Muscle of arm (tissue), 14 donors: ENCODE measurements at places on chromosomes 5 and 9. TPM values are rescaled to one million over a fixed set of nuclear protein-coding genes. Genes with fewer than 3 reads are reported as not detected.
A peak's percentile ranks its signal among the peaks of the same experiment; 100 is the strongest.

DNA sequence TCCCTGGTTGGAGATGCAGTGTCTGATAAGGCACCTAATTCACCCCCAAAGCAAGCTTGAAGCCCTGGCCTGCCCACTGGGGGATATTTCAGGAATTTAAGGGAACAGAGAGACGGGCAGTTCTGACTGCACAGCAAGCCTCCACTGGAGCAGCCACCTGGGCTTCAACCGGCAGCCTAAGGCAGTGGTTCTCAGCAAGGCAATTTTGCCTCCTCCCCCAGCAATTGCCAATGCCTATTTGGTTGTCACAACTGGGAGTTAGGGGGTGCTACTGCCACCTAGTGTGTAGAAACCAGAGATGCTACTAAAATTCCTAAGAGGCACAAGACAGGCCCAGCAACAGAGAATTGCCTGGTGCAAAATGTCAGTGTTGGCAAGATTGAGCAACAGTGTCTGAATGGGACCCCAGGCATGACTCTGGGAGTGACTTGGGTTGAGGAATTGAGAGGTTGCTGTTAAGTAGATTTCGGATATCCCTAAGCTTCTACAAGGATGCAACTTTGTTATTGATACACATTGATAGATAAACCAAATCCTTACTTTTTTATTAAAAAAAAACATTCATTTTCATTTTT lies 58.7 kb upstream of the CTSL start:
- no peak for DNase-seq

DNA sequence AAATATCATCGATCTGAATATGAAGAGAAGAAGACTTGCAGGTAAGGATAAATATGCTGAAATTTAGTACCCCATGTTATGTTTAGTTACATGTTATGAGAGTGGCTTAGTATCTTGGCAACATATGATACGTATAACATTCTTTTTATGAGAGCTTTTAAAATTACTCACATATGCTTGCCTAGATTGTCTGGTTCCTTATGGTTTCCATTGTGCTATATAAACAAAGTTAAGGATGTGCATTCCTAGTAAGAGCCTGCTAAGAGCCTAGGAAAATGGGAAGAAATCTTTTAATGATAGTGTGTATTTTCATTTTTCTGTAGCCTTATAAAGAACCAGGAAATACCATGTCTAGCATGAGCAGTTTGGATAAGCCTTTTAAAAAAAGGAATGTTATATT lies 112.0 kb upstream of the KCNN2 start:
- DNase-seq = no peak

DNA sequence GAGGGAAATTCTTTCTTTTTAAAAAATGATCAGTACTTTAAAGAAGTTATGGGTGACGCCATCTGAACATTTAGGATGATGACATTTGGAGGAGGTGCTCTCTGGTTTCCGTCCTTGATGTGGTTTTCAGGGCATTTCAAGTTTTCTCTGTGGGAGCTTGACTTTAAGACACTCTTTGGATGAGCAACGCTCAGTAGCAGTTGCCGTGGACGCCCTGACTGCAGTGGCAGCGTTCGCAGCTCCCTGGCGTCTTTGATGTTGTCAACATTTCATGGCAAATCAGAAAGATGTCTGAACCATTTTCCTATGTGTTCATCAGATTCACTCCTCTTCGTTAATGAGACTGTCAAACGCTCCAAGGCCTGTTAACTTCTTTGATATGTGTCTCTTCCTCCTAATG lies 86.1 kb downstream of the ZNF354C start:
- no peak for DNase-seq

GRCh38 chr5:93252165-93252564 lies 328.9 kb downstream of the NR2F1-AS1 start:
- DNase-seq = no peak

ALDH7A1 gene
- 60.4 TPM for polyA plus RNA-seq

- no peak for DNase-seq
Observed at GRCh38 chr5:76615759-76616158, 7.4 kb downstream of the F2RL2 start.

F2RL1 gene
- polyA plus RNA-seq = 5.9 TPM

PCDHB10 gene
- polyA plus RNA-seq = 4.9 TPM

- DNase-seq = peak; percentile 72
Observed at GRCh38 chr9:110767559-110768063, 99.0 kb downstream of the MUSK start.

DNA sequence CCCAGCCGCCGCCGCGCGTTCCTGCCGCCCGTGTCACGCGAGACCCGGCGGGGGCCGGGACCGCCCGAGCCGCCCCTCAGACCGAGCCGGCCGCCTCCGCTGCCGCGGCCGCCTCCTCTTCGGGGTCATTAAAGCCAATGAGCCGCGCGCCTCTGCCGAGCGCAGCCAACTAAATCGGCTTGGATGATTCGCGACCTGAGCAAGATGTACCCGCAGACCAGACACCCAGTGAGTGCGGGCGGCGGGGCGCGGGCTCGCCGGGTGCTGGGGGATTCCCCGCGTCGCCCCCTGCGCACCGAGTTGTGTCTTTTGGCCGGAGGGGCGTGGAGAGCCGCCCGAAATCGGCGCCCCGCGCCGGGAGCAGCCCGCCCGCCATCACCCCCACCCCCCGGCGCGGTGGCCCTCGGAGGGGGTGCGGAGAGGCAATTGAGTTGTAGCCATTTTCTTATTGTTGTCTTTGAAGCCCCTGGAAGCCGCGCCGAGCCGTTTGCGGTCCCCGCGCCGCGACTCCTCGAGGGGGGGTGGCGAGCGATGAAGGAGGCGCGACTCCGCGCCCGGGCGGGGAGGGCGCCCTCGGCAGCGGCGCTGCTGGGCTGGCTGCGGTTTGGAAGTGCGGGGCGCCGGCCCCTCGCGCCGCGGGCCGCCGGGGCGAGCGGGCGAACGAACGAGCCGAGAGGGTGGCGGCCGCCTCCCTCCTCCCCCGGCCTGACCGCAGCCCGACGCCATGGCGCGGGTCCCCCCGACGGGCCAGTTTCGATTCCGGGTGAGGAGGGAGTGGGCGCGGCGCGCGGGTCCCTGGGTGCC lies 1.0 kb downstream of the TLE4 start:
- no peak for DNase-seq

GRCh38 chr5:9376363-9377117 lies 169.3 kb downstream of the SEMA5A start:
- no peak for DNase-seq

WDR36 gene
- polyA plus RNA-seq = 20.2 TPM

- no peak for DNase-seq
Observed at GRCh38 chr9:21750021-21750735, 52.3 kb upstream of the MTAP start.

- DNase-seq = no peak
Observed at GRCh38 chr5:125331987-125332598, 585.7 kb upstream of the ZNF608 start.

DNA sequence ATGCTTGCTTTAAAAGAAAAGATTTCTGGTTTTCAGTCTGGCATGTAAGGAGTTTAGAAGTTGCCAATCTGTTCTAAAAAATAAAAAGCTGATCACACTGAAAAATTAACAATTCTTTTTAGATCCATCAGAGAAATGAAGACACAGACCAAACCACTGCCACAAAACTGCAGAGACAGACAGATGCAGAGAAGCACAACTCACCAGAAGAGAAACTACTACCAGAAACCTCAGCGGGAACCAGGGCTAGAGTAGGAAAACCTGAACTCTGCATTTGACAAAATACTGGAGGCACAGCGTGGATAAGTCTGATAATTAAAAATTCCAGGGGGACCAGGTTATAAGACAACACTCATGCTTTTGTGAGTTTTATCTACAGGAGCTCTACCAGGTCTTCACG lies 28.8 kb downstream of the FBXL17 start:
- no peak for DNase-seq

- no peak for DNase-seq
Observed at GRCh38 chr9:116208417-116209232, 55.0 kb downstream of the PAPPA start.

GRCh38 chr5:34978681-34979080 lies 49.3 kb downstream of the DNAJC21 start:
- DNase-seq = no peak

PCDHGA4 gene
- polyA plus RNA-seq = not detected

DMXL1 gene
- polyA plus RNA-seq = 50.0 TPM

- DNase-seq = no peak
Observed at GRCh38 chr9:127931092-127931881, 710 bp upstream of the PIP5KL1 start.

DNA sequence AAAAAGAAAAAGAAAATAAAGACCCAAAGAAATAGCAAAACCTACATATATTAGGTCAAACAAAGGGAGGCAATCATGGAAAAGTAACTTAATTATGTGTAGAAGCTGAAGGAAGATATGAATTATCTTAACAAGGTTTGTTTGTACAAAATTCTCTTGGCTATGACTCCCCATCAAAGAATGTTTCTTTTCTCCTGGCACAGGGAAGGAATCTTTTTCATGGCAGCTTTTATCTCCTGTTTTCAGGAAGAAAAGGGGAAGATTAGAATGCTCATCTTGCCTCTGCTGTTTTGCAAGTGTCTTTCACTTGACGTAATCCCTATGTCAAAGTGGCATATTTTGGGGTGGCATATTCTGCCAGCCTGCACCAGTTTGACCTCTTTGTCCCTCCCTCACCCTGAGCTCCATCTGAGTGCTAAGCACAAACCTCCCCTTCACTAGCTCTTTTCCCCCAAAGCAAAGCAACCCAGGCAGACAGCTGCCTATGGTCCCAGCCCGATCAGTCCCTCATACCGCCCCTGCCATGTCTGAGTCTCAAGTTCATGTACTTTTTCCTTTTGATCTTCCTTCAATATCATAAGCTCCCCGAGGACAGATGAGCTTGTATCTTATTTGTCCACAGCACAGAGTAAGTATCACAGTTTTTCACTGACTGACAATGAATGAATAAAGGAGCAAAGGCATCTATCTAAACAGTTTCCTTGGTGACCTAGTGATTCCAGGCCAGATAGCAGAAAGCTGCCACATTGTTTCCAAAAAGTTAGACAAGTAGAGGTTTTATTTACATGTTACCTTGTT lies 242.8 kb upstream of the ANKRD55 start:
- no peak for DNase-seq

- no peak for DNase-seq
Observed at GRCh38 chr5:123997064-123997461, 485.1 kb downstream of the CSNK1G3 start.

CNOT6 gene
- polyA plus RNA-seq = 26.3 TPM

DNA sequence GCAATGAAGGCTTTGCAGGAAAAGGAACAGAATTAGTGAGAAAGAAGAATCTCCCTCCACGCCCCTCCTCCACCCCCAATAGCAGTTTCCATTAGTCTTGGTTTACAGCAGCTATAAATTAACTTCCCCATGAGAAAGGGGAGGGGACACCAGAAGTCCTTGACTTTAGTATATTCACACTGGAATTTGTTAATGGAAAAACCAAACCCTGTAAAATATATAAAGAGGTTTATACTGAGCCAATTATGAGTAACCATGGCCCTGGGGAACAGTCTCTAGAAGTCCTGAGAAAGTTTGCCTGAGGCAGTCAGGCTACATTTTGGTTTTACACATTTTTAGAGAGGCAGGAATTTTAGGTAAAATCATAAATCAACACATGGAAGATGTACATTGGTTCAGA lies 88.5 kb downstream of the ALDH1A1 start:
- no peak for DNase-seq

- no peak for DNase-seq
Observed at GRCh38 chr5:176650354-176650884, 3.1 kb downstream of the TSPAN17 start.

DNA sequence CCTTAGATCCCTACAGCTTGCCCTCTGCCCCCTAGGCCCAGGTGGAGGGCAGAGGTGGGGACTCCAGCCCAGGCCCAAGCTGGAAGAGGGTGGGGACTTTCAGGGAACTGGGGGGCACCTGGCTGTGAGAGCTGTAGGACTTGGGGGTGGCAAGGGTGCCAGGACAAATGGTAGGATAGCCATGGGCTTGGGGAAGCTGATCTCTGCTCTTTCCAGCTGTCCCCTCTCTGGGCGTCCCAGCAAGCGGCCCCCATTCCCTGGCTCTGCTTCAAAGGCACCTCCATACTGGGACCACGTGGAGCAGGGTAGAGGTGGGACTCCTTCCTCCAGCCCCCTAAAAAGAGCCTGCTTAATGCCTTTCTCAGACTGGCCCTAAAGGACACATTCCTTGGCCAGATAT lies 385 bp downstream of the LTC4S start:
- DNase-seq = no peak

DNA sequence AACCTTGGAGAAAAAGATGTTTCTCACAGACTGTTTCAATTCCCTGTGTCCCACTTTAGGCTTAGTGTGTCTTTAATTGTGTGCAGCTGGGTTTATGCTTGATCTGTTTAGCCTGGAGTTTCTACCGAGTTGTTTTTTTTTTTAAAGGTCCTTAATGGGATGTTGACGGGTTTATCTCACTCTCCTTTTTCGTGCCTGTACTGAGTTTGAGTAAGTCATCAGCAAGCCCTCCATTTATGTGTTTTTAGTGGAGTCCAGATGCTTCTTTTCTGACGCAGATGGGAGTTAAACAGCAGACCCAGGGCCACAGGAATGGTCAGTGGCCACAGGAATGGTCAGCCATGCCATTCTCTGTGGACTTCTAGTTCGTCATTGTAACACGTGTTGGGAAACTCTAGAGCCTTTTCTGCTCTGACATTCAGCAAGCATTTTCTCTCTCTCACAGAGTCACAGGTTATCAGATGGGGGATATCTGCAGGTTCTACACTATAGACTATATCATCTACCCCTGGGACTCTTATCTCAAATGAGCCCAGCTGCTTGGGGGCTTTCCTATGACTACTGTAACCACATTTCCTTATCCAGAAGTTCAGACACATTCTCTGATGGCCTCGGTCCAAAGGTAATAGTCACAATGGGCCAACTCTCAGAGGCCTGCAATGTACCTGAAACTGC lies 190.5 kb downstream of the TTLL11 start:
- DNase-seq = peak; percentile 53

DNA sequence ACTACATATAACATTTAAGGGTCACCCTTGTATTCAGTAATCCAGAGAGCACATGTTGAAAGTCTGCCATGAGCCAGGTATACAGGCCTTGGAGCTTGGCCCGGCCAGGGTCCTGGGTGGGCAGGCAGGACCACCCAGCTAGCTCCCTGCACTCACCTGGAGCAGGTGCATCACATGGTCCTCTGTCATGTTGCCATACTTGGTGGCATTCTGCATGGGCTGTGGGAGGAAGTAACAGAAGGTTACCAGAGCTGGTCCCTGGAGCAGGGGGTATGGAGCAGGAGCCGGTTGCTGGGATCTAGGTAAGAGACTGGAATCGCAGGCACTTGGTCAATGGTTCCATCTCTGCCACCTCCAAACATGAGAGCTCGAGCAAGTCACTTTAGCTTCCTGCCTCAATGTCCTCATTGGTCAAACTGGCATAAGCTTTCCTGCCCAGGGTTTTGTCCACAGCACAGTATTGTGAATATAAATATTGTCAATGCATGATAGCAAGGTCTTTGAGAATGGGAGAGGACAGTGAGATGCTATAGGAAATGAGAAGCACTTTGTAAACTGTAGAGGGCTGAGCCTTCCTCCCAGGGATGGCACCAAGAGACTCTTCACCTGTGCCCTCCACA lies 6.5 kb downstream of the CD74 start:
- no peak for DNase-seq
